ENCODE measurements at places on chromosomes 12 and 14.

- DNase-seq, result no peak
These were observed 107.5 kb downstream of the ADGRD1 start for GRCh38 chr12:131061041-131061806.

GRCh38 chr12:106120519-106121105 lies 18.1 kb downstream of the NUAK1 start:
- no peak for DNase-seq

DNA sequence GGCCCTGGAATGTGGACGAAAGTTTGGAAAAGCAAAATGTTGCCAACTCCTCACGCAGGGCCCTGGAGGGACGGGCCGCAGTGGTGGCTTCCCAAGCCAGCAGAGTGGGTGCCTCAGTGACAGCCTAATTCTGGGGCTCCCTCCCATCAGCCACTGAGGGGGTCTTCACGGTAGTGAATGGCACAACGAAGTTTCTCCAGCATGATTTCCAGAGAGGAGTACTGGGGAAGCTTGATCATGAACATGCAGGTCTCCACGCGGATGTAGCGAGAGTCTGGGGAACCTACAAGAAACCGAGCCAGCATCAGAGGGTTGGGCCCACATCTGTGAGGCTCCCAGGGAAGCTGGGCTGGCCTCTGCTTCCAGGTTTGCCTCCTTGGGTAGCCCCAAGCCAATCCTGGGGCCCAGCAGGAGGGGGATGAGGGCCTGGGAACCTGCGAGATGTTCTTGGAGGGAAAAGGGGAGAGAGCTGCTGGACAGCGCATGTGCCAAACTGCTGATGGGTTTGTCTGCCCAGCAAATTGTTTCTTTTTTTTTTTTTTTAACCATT lies 37.0 kb downstream of the TRAFD1 start:
- no peak for DNase-seq

DNA sequence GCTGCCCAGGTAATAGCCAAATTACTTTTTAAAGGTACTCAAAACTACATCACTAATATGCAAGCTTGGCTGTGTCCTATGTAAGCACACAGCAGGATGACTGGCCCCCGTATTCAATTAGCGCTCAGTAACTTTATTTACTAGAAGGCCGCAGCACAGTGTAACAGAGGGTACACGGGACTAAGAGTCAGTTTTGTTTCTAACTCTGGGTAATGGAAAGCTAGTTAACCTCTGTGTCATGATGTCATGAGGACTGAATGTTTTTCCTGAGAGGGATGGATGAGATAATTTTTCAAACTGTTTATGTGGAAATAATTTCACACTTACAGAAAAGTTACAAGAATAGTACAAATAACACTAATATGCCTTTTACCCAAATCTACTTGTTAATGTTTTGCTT lies 27.1 kb downstream of the GALNT4 start:
- no peak for DNase-seq

- DNase-seq, result no peak
These were observed 478.9 kb downstream of the BCAT1 start for GRCh38 chr12:24470050-24470449.

GRCh38 chr14:37056473-37056872 lies 115.9 kb downstream of the SLC25A21 start:
- no peak for DNase-seq

DNA sequence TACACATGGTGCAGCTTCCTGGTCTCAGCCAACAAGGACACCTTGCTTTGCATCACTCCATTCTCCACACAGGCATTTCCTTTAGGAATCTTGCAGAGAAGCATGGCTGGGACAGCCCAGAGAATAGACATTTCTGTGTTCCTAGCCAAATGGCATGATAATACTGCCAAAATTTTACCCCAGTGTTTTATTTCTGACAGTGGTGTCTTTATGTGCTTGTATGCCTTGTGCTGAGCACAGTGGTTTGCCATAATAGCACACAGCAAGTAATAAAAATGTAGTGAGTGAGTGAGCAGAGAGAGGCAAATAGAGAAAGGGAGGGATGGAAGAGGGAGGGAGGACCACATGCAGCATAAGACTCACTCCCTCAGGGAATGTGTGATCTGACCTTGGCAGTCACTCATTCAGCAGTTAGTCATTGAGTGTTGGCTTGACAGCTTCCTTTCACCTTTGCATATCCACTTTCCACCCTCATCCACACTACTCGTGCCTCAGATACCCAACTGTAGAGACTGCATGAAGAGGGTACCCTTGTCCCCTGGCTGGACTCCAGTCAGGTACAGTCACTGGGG lies 212.8 kb upstream of the CCDC196 start:
- DNase-seq, result no peak

- DNase-seq, result no peak
These were observed 455.5 kb downstream of the AEBP2 start for GRCh38 chr12:19894803-19895202.

- DNase-seq, result no peak
These were observed 14.0 kb upstream of the TBX3 start for GRCh38 chr12:114697741-114698565.

- DNase-seq, result peak; percentile 18
These were observed 77.5 kb upstream of the CPSF6 start for GRCh38 chr12:69161829-69162228.

- DNase-seq, result no peak
These were observed 180.3 kb downstream of the ETV6 start for GRCh38 chr12:11829764-11830194.

DNA sequence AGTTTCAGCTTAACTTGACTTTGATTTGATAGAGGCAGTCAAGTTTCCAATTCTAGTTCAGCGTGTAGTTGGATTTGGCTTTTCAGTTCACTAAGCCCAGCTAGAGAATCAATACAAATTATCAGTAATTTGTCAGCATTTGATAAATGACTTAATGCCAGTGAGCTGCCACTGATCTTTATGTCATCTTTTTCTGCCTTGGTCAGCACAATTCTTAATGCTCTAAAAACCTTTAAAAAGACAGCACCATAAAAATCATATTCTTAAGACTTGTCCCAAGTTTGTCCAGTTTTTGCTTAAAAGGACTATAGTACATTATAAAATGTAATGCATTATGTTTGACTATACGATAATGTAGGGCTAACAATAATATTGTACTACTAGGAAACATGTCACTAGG lies 920.5 kb downstream of the LRFN5 start:
- DNase-seq, result no peak

GRCh38 chr12:109902891-109903418 lies 2.9 kb downstream of the TCHP start:
- no peak for DNase-seq

GRCh38 chr14:55540847-55541773 lies 38.9 kb upstream of the KTN1 start:
- DNase-seq, result no peak
